Stimulated activated CD4-positive, alpha-beta T cell treated with anti-CD3 and anti-CD28 coated beads, TNF-alpha, amount 100 ng/mL, for 4 hours (primary cell): ENCODE measurements at places on chromosomes 1 and 21.

GRCh38 chr1:17319561-17320350, 11.8 kb downstream of the PADI4 start:
- no peak for DNase-seq

DNA sequence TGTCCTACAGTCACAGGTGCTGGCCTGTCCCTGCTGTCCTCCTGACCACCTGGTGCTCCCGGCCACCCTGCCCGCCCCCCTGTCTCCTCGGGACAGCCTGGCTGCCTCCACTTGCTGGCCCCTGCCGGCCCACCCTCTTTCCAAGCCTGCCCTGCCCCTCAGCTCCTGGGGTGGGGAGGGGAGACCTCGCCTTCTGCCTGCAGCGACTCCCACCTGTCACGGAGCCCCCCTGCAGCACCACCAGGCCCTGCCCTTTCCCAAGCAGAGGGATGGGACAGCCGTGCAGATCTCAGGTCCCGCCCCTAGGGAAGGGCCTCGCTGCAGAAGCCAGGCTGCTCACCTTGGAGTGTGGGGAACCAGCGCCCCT, 7.5 kb downstream of the LRRC3 start:
- no peak for DNase-seq

- no peak for DNase-seq
Measured at GRCh38 chr1:204449678-204450280, 38.2 kb upstream of the PPP1R15B start.

GRCh38 chr1:157978586-157979403, 14.7 kb upstream of the KIRREL1 start:
- DNase-seq, result no peak

- no peak for DNase-seq
Measured at GRCh38 chr1:242139442-242139841, 140.5 kb upstream of the MAP1LC3C start.

GRCh38 chr1:118963456-118964430, 24.4 kb downstream of the TBX15 start:
- no peak for DNase-seq

DNA sequence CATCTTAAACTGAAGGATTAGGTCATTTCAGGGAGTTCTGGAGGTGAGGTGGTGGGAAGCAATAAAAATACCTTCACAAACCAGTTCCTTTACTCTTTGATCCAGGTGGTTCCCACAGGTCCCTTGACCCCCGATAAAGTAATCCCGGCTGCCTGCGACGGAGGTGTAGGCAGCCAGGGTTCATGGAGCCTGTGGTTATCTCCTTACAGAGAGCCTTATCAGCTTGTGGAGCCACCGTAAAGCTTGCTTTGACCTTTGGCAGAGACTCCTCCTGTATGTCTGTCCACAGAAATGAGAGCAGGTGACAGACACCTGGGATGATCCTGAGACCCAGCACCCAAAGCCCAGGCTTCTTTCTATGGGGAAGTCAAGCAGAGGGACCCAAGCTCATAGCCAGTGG, 243.4 kb downstream of the KIF26B start:
- DNase-seq, result no peak

- DNase-seq, result no peak
Measured at GRCh38 chr1:18199462-18199861, 91.9 kb downstream of the IGSF21 start.

DNA sequence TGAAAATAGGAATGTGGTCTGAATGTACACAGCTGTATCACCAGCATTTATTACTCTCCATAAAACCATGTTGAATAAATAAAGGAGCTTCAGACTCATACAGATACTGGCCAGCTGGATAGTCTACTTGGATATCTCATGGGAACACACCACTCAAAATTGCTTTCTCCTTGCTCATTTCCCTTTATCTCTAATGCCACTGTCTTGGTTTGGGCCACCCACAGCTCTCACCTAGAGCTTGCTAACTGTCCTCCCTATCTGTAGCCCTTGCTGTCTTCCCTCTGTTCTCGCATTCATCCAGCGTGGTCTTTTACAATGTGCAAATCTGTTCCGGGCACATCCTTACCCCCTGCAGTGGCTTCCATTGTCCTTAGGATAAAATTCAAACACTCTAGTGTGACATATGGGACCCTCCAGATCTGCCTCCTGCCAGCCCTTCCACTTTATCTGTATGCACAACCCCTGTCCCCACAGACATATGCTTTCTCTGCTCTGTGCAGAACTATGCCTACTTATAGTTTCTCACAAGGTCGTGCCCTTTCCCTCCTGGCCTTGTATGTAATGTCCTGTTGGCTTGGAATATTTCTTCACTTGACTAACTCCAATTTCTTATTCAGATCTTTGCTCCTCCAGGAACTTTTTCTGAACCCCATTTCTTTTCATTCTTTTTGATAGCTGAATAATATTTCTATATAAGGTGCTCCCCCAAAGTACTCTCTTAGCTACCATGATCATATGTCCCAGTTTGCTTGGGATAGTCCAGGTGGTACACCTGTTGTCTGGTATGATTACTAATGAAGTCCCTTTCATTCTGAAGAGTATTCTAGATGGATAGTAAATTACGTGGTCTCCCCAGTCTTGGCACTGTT, 2.9 kb downstream of the FLVCR1 start:
- no peak for DNase-seq

DNA sequence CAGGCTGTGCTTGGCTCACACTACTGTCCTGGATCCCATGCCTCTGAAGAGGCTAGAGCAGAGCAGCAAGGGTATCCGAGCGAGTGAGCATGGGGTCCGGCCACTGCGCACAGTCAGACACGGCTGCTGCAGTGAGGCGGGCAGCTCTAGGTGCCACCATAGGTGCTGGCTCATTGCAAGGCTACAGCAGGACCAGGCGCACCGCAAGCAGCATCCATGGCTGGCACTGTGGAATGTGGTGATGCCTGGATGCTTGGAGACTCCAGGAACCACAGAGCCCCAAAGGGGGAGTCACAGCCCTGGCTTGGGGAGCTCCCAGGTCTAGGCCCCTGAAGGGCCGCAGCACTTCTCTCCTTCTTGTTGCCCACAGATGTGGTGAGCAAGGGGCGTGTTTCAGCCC, 47.2 kb downstream of the ATP6V1G3 start:
- no peak for DNase-seq

GRCh38 chr1:30914931-30915330, 6.4 kb upstream of the SDC3 start:
- DNase-seq, result no peak

DNA sequence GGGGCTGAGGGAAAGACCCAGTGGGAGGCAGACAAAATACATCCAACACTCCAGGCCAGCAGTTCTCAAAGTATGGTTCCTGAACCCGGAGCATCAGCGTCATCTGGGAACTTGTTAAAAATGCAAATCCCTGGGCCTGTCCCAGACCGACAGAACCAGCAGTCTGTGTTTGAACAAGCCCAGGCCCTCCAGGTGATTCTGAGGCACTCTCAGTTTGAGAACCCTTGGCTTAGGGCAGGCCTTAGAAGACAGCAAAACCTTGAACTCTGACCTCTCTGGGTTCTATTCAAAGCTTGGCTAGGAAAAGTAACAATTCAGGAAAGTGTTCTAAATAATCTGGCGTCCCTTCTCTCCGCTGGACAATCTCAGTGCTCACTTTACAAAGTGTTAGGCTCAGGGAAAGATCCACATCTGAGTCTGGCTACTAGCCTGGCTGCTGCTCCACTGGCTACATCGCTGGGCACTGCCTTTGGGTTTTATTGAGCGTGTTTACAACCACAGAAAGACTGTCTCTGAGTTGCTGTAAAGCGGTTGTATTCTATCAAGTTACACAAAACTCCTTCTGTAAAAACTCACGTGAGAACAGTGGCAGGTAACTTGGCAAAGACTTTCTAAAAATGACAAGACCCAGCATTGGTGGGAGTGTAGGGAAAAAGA, 166.1 kb downstream of the HIVEP3 start:
- DNase-seq, result no peak

- DNase-seq, result no peak
Measured at GRCh38 chr1:59107516-59107915, 189.4 kb upstream of the FGGY start.

DNA sequence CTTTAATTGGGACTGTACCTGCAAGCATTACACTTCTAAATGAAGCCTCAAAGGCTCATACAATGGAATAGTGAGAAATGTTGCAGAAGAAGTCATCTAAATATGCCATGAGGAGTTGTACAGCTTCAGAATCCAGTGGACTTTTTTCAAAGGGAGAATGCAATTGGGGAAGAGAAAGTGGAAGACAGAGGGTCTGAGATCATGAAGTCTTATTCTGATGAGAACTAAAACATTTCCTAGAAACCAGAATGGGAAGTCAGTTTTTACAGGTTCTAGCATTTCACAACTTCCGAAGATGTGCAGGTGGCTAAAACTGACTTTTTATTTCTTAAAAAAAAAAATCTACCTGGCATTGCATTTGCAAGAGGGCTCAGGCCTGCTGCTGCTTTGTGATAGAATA, 424.4 kb upstream of the RUNX1 start:
- DNase-seq, result no peak

- DNase-seq, result no peak
Measured at GRCh38 chr1:166907763-166908162, 31.7 kb upstream of the TADA1 start.

- no peak for DNase-seq
Measured at GRCh38 chr1:236016782-236017400, 48.0 kb downstream of the NID1 start.

- no peak for DNase-seq
Measured at GRCh38 chr1:43760745-43761317, 53.5 kb downstream of the ST3GAL3 start.

DNA sequence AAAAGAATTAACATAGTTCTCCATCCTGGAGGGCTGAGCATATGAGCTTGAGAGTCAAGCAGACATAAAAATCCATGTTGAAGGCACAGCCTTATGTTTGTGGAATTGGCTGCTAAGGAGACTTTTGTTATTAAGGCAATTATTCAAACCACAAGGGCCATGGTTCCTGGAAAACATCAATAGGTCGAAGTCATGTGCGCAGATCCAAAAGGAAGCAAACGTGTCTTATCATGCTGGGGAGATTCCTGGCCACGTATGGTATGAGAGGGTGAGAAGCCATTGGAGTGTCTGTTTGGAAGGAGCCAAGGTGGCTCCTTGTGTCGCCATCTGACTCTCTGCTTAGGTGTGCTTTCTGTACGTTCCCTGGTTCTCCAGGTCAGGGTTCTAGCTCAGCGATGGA, 61.8 kb upstream of the COA6 start:
- DNase-seq, result no peak

DNA sequence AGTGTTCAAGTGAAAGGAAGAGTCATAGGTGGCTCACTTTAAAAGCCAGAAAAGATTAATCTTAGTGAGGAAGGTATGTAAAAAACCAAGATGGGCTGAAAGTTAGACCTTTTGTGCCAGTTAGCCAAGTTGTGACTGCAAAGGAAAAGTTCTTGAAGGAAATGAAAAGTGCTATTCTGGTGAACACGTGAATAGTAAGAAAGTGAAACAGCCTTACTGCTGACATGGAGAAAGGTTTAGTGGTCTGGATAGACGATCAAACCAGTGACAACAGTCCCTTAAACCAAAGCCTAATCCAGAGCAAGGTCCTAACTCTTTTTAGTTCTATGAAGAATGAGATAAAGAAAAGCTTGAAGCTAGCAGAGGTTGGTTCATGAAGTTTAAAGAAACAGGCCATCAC, 106.4 kb downstream of the CTH start:
- DNase-seq, result no peak

DNA sequence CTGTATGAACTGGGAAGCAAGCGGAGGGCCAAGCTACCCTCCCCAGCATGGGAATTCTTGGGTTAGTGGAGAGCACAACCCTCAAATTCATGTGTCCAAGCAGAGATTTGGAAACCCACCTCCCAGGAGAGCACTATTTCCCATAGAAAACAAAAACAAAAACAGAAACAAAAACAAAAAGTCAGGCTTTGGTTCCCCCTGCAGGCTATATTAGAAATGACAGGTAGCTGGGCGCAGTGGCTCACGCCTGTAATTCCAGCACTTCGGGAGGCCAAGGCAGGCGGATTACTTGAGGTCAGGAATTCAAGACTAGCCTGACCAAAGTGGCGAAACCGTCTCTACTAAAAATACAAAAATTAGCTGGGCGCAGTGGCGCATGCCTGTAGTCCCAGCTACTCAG, 10.8 kb downstream of the MINDY1 start:
- DNase-seq, result no peak

GRCh38 chr21:14241297-14241696, 25.3 kb downstream of the RBM11 start:
- no peak for DNase-seq

DNA sequence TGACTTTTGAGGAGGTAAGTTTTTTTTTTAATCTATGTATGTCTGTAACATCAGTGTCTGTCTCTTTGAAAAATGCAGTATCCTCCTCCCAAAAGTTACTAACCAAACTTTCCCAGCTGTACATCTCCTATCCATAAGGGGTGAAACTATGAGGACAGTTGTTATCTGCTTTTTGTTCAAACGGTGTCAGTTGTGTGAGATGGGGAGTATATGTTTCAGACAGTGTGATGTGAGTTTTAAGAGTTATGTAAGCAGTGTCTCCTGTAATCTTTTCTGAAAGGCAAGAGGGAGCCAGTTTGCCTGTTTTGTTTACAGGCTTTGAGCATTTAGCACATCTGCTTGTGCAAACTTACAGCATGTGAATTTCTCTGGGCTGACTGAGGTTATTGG, 34.8 kb upstream of the CACYBP start:
- DNase-seq, result no peak

GRCh38 chr1:212432272-212432660, 454 bp upstream of the NENF start:
- DNase-seq, result no peak

- DNase-seq, result no peak
Measured at GRCh38 chr1:217910791-217911320, 279.7 kb downstream of the SPATA17 start.

GRCh38 chr1:66563941-66564630, 30.1 kb downstream of the SGIP1 start:
- DNase-seq, result no peak

DNA sequence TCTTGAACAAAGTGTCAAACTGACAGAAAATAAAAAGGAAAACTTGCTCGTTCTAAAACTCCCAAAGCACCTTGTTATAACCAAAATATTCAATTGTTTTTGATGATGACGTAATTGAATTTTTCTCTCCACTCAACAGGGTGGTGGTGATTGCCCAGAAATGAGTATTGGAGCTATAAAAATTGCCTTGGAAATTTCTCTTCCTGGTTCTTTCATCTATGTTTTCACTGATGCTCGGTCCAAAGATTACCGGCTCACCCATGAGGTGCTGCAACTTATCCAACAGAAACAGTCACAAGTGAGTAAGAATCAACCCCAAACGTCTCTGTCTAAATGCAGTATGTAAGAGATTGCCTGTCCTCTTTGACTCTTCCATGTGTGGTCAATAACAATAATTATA, 130.1 kb downstream of the HMCN1 start:
- no peak for DNase-seq

GRCh38 chr1:6260961-6261614, at the start of gene GPR153:
TSS of gene GPR153 (minus strand) at chr1:6261098. CDS start at chr1:6254905, 6,193 bp downstream.
- DNase-seq, result peak; percentile 28

DNA sequence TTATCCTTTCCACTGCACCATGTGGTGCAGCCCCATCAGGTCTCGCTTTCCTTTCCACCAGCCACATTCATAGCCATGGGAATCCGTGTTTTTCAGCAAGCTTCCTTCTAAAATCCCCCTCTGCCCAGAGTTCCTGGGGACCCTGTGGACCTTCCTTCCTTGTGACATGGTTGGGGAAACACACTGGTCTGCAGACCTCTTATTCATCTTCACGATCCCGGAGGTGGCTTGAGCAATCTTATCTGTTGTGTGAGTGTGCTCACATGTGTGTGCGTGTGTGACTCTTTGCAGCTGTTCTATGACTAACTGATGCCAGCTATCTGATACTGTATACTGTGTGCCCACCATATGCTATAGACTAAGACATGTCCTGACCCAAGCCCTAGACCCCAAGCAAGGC, 15.6 kb upstream of the IL10 start:
- DNase-seq, result no peak
